Esophagus muscularis mucosa (tissue), 4 donors: ENCODE measurements at places on chromosomes 2 and 18. TPM values are rescaled to one million over a fixed set of nuclear protein-coding genes. Genes with fewer than 3 reads are reported as not detected.

- no peak for DNase-seq
- peaks cover 43% of the 10 kb centered on the region for H3K4me1 ChIP-seq
- H3K27me3 ChIP-seq, result no peaks in the 10 kb centered on the region
These were observed 4.2 kb upstream of the PROC start for GRCh38 chr2:127413782-127414637.

- DNase-seq, result no peak
- peaks cover 41% of the 10 kb centered on the region for H3K36me3 ChIP-seq
- H3K4me1 ChIP-seq, result peaks cover 23% of the 10 kb centered on the region
- H3K4me3 ChIP-seq, result no peak overlapping the region
- H3K27ac ChIP-seq, result no peak overlapping the region
These were observed 69.6 kb downstream of the TRAPPC12 start for GRCh38 chr2:3449086-3449485.

Gene STPG4
- total RNA-seq, result not detected

Gene ERBB4
- 0.19 TPM for total RNA-seq
